SJSA1 (cell line): ENCODE measurements at places on chromosomes 7 and 10.

DNA sequence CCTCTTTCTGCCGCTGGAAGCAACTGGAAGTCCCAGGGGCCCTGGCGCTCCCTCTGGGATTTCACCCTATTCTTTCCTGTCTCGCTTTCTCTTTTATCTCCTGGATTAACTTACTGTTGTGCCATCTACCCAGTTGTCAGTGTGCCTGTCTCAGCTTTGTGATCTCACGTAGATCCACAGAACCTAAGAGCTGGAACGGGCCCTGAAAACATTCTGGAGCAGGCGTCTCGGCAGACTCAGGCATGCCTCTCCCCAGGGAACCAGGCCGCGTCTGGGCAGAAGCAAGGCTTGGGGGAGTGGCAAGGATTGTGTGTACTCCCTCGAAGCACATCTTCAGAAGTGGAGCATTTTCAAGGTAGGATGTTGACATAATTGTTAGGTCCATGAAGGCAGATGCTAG, 87.2 kb downstream of the KCNMA1 start:
- DNase-seq: no peak

DNA sequence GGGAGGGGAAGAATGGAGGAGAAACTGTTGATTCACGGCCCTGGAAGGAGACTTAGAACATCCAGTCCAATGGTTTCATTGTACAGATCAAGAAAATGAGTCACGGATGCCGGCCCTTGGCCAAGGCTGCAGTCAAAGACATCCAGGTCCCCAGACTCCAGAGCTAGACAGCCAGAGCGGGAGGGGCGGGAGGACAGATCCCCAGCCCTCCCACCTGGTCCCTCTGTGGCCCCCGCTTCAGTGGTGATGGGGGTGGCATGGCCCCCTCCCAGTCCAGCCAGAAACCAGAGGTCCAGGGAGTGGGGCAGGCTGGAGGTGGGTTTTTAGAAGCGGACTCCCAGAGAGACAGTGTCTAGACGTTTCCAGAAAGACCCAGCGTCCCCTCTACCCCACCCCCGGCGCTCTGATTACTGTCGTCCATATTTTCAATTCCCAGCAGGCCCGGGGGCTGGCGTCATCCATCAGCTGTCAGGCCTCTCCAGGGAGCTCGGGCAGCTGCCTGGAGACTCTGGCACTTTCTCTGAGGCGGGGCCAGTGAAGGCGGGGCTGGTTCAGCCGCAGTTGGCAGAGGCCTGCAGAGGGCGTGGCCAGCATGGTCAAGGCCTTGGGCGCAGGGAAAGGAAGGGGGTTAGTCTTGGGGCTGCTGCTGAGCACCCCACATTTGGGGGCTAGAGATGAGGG, 8.0 kb upstream of the HSPB1 start:
- peak; percentile 92 for DNase-seq

DNA sequence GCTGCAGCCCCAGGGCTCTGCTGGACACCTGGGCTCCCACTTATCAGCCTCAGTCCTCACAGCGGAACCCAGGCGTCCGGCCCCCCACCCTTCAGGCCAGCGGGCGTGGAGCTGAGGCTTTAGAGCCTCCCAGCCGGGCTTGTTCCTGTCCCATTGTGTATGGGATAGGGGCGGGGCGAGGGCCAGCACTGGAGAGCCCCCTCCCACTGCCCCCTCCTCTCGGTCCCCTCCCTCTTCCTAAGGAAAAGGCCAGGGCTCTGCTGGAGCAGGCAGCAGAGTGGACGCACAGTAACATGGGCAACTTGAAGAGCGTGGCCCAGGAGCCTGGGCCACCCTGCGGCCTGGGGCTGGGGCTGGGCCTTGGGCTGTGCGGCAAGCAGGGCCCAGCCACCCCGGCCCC, 2.7 kb downstream of the NOS3 start:
- DNase-seq: no peak

- DNase-seq: no peak
Observed at GRCh38 chr7:133827707-133828623, 299.2 kb upstream of the LRGUK start.

GRCh38 chr7:152967958-152968357, 208.4 kb downstream of the ACTR3B start:
- no peak for DNase-seq

GRCh38 chr7:132553031-132553430, 23.2 kb downstream of the PLXNA4 start:
- no peak for DNase-seq

DNA sequence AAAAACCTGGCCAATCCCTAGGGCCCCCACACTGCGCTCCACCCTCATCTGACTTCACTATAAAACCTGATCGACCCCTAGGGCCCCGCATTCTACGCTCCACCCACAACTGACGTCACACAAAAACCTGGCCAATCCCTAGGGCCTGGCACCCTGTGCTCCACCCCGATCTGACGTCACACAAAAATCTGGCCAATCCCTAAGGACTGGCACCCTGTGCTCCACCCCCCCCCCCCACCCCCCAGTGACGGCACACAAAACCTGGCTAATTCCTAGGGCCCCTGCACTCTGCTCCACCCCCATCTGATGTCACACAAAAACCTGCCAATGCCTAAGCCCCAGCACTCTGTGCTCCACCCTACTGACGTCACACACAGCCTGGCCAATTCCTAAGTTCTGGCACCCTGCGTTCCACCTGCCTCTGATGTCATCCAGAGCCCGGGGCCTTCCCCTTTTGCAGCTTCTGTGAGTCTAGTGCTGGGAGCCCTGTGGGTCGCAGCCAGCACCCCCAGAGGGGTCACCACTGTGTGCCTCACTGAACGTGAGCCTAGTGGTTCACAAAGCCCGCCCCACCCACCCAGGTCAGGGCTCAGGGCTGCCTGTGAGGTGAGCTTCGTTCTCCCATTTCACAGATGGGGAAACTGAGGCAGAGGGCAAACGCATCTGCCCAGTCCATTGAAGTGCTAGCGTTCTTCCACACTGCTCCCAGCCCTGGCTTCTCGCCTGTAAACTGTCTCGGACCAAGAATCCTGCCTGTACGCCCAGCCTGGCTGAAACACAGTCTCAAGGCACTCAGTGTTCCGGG, 40.6 kb downstream of the MICALL2 start:
- no peak for DNase-seq

DNA sequence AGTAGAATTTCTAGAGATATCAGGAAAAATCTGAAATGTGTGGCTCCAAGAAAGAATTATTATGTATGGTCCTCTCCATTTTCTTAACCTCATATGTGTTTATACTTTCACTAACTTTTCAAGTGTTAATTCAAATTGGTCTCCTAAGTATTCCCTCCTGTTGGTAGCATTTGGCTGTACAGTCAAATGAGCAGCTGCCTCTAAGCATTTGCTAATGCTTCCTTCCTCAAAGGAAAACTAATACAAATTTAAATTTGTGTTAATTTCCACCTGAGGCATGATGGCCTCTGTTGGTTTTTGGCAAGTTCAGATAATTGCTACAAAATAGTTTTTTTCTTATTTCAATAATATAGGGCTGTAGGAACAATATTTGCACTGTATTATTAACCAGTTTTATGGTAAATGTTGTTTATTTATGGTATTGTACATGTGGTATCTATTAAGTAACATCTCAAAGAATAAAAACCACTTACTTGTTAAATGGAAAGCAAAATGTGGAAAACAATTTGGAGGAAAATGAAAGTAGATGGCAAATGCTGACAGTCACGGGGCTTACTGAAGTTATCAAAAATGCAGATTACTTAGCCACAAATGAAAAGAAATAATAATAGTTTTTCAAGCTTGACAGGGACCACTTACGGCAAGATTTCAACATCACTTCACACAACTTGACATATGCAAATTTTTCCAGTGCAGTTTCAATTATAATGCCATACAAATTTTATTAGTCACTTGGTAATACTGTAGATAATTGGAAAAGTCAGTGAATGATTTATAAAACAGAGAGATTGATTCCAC, 299.3 kb upstream of the MEOX2 start:
- no peak for DNase-seq

GRCh38 chr7:4799508-4800268, 24.3 kb downstream of the AP5Z1 start:
- no peak for DNase-seq

- DNase-seq: peak; percentile 71
Observed at GRCh38 chr10:117441812-117442443, 66.7 kb upstream of the PDZD8 start.

DNA sequence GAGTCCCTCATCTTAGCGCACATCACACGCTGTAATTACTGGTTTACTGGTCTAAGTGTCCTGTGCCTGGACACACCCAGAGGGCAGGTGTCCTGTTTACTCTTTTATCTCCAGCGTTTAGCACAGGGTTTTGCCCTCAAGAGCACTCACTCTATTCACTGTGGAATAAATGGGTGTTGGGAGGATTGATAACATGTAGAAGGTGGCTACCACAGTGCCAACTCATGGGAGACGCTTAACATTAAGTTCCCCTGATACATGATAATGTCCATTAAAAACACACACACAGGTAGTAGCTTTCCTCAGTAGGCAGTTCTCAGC, 96.1 kb upstream of the EFCAB10 start:
- DNase-seq: no peak

DNA sequence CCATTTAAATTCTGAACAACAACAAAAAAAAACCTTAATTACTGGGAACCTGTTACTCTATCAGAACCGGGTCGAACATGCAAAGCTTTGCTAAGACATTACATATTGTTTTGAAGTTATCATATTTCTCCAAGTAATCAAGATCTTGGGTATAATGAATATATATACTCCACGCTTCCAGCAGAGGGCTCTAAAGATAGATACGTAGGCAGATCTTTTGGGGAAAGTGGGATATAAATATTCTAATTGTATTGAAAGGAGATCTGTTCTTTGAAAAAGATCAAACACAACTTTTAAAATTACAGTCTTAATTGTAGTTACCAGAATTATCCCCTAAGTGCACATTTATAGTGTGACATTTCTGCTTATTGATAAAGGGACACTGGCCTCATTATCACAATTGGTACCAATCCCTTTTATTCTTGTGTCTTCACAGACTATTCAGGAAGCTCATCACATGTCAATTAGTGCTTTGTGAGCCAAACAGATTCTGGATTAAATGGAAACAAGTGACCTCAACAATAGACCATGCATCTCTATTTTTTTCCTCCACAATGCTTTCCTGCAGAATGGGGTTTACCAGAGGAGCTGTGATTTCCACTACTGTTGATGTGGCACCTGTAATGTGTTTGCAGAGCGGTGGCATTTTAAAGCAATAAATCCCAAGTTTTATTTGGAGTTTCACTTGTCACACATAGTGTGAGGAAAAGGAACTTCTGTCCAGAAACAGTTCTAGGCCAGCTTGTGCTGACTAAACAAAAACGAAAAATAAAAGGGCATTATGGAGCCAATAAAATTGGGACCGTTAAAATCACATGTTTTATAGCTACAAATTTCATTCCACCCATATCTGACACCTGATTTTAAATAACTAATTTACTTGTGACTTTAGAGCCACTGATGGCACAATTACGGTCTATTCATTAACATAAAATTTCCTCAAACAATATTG, 122.4 kb downstream of the CTTNBP2 start:
- DNase-seq: no peak

DNA sequence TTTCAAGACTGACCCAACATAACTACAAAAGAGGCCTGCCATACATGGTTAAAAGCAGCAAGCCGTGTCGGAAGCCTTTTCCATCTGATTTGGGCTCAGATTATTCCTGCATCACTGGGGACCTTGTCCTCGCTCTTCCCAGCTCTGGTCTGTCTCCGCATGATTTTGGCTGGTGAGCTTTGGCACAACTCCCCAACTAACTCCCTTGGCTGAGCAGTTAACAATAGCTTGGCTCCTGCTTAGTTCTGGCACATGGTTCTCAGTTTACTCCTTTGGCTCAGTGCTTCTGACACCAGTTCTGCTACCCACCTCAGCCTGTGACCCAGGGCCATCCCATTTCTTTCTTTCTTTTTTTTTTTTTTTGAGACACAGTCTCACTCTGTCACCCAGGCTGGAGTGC, 17.0 kb downstream of the AGK start:
- DNase-seq: no peak

GRCh38 chr10:5396556-5397300, 7.9 kb downstream of the TUBAL3 start:
- no peak for DNase-seq

DNA sequence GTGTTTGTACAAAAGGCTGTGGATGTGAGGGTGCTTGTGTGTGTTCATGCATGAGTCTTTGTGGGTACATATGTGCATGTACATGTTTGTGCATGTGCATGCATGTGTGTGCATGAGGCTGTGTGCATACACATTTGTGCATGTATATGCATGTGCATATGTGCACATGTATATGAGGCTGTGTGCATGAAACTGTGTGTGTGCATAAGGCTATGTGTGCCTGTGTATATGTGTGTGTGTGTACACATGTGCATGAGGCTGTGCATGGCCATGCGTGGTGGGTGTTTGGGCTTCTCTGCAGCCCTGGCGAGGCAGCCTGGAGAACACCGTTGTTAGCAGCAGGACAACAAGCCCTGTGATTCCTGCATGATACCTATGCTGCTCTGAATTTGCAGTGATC, 207.7 kb upstream of the ADCY1 start:
- no peak for DNase-seq

DNA sequence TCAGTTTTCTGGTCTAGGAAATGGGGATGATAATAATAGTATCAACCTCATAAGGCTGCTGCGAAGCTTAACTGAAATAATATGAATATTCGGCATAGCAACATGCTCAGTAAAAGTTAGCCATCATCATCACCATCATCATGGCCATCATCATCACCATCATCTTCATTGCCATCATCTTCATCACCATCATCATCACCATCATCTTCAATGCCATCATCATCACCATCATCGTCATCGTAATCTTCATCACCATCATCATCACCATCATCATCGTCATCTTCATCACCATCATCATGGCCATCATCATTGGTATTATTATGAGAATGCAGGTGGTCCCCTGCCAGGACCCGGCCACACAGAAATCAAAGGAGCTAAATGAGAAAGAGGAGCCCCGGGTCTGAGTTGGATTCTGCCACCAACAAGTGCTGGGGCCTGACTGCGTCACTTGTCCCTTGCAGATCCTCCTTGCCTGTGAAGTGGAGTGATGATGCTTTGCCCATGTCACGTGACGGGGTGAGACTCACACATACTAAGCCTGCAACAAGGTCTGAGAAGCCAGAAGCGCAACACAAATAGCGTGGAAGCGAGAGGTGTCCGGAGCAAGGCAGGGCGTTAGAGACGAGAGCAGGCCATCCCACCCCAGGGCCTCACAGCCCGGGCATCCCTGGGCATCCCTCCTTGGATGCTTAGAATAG, 46.1 kb upstream of the EN2 start:
- no peak for DNase-seq

DNA sequence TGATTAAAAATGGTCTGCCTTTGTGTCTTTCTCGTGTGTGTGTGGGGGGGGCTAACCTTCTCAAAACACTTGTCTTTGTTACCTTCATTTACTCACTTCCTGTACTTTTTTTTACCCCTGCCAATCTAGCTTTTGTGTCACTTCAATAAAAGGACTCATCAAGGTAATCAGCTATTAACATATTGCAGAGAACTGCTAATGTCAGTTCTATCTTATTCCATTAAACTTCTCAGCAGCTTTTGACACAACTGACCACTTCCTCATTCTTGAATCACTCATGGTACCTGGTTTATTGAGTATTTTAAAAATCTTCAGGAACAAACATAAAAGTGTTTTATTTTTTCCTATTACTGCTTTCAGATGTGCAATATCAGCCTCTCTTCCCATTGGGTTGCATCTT, 59.8 kb downstream of the SLC25A40 start:
- DNase-seq: no peak

GRCh38 chr10:126060261-126060931, 164.0 kb downstream of the FANK1 start:
- DNase-seq: peak; percentile 77
